ENCODE measurements at places on chromosomes 2 and 18.
A peak's percentile ranks its signal among the peaks of the same experiment; 100 is the strongest.

DNA sequence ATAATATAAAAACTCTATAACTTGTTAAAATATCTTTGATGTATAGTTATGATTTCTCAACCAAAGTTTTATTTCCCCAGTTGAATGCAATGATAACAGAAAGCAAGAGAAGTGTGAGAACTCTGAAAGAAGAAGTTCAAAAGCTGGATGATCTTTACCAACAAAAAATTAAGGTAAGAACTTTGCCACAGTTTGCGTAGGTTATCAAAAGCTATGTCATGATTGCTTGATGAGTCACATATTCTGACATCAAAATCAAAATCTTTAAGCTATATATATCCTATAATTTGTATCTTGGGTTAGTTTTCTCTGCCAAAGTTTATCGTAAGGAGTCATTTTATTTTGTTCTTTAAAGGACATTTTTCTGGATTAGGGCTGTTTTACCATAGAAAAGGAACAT is 35.0 kb downstream of the NDC80 start:
- DNase-seq, result no peak

DNA sequence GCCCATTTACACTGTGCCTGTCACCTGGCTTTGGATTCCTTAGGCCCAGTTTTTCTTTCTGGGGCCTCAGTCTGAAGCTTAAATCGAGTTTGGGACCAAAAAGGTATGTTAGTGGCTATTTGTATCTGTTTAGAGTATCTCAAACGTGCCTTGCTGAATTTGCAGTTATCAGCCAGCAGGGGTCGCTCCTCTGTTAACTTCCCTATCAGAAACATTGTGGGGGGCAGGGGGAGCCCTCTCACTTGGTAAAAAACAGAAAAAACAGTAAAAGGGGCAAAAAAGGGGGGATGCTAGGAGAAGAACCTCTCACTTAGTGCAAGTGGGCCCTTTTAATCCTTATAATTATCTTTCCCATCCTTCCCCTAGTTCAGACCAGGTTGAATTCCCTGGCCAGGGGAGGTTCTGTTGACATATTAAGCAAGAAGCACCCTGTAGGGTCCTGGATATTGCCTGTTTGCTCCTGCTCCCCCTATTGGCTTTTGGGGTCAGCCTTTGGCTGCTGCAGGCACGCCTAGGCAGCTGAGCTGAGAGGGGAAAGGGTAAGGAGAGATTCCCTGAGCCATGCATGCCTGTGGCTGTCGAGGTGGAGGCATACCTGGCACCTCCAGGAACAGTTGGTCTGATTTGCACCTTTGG is 8.8 kb upstream of the IFIH1 start:
- DNase-seq, result no peak

- no peak for DNase-seq
Measured at GRCh38 chr2:146239392-146240135, 1605.3 kb upstream of the ACVR2A start.

DNA sequence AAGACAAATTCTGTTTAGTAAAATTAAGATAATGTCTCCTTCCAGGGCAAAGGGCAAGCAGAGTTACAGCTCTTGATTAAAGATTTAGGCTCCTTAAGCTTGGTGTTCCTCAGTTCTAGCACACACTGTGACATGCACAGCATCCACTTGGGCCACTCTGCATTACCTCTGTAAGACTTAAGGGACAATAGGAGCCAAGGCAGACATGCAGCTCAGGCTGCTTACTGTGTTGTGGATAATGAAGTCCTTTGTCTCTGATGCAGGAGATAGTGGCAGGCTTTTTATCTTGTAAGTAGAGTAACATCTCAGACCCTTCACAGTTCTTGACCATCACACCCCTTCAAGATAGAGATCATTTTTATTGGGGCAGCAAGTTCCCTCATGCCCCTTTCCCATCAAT is 31.2 kb downstream of the RBM45 start:
- no peak for DNase-seq

GRCh38 chr2:220148471-220149248 is 521.2 kb downstream of the SLC4A3 start:
- DNase-seq, result no peak

DNA sequence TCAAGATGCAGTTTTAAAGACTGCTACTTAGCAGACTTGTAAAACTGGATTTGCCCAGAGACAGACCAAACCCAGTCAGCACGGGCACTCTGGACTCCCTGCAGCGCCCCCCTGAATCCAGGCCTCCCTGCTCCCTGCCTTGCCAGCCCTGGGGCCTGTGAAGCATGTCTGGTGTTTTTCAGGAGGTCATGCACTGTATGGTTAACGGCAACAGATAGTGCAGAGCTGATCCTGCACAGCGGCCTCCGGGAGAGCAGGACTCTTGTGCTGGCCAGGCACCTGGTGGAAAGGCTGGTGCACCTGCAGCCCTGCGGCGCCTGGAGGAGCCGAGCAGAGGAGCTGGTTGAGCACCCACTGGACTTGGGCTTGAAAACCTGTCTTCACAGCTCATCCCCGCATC is 30.4 kb downstream of the HDAC4 start:
- DNase-seq, result no peak

DNA sequence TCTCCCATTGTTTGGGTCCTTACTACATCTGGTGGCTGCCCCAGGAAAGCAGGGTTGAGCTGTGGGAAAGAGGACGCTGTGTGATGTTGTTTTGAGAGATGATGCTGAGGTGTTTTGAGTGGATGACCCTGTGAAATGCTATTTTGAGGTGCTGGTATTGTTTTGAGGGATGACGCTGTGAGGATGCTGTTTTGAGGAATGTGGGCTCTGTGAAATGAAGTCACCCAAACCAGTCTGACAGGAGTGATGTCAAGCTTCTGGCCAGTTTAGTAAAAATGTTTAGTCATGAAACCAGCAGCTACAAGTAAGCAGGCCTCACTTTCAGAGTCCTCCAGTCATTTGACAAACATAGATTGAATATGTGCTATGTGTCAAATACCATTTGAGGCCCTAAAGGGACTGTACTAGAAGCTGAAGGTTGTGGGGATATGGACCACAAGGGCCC is 16.1 kb upstream of the PUM2 start:
- no peak for DNase-seq

DNA sequence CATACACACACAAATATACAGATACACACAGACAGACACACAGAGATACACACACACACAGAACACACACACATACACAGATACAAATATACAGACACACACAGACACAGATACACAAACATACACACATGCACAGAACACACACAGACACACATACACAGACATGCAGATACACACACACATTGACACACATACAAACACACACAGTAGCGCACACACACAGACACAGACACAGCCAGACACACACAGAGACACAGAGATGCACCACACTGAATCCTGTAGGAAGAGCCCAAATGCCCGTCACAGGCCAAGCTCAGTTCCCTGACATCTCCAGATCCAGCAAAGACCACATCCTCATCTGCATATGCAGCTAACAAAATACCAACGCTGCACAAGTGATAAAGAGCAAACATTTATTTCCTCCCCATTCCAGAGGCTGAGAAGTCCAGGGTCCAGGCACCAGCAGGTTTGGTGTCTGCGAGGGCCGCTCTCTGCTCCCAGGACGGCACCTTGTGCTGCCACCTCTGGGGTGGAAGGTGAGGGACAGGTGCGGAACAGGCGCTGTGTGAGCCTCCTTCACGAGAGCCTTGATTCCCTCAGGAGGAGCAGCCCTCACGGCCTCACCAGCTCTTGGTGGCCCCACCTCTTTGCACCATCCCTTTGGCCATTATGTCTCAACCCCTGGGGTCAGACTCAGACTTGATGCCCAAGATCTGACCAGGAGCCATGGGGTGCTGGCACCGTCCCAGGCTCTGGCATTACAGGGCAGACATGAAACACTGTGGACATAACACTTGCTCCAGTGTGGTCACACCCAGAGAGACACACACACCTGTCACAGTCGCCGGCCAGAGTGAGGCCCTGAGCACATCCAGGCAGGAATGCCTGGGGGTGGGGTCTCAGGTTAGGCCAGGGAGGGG is 108.7 kb downstream of the NDUFA10 start:
- no peak for DNase-seq

GRCh38 chr2:191625016-191625415 is 52.9 kb upstream of the NABP1 start:
- DNase-seq, result peak; percentile 10

- DNase-seq, result no peak
Measured at GRCh38 chr18:66560094-66560493, 43.8 kb downstream of the CDH19 start.

DNA sequence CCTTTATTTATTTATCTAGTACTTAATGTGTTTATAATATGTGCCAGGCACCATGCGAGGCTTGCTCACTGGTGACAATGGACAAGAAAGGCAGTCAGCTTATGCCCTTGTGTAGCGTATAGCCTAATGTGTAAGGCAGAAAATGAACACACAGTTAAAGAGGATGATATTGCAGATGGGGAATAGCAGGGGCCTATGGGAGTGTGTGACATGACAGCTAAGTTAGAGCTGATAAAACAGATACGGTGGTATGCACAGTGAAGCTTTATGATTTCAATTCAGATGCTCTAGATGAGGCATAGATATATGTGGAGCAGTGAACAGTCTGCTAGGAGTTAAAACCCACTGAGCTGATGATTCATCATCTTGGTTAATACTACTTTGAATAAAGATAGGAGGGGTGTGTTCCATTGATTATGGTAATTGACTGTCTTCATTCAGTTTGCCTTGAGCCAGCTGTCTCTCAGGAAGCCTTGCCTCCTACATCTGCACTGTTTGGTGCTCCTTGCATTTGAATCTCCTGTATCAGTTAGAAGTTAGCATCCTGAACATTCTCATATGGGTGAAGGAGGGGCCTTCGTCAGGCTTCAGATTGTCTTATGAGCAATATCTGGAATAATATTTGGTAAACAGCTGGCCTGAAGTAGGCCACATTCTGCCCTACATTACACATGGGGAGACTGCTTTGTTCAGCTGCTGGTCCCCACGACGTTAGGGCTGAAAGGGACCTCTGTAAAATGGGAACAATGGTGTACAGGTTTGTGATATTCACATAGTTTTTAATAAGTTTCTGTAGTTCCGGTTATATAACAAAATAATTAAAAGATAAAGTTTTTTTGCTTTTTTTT is 13.2 kb downstream of the MAP4K4 start:
- DNase-seq, result no peak

- DNase-seq, result no peak
Measured at GRCh38 chr18:68817584-68817983, 19.7 kb downstream of the CCDC102B start.

DNA sequence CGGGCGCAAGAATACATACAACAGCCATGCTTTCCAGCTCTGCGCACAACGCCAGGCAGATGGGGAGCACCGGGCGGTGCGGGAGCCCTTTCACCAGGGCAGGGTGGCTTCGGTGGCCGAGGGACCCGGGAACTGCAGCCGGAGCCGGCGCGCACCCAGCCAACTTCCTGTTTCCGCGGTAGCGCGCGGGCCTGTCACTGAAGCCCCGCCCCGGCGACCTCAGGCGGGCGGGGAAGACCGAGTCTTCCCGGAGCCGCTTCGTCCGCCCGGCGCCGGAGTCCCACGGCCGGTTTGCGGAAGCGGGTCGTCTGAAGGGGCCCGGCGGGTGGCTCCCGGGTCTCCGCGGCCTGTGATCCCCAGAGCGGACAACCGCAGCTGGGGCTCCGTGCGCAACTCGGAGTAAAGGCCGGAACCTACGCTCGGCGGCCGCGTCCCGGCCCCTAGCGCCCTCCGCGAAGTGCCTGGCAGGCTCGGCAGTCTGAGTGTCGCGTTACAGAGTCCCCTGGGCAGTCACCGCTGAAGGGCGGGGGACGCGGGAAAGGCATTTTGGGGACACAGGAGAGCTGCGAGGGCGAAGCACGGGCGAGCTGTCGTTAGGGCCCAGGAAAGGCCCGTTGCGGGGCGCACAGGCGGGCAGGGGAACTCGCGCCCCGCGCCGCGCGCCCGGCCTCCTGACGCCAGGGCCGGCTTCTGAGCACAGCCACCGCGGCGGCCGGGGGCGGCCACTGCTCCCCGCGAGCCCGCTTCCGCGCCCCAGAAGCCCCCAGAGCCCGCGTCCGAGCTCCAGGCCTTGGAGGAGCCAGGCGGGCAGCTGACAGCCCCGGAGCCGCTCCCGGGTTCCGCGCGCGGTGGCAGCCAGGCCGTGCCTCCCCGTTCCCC is at the start of gene MPPE1:
MPPE1 (minus strand) TSS at position 136 of the 879 bp plus-strand sequence. CDS start 11,053 bp downstream, outside the sequence.
- peak; percentile 47 for DNase-seq

- no peak for DNase-seq
Measured at GRCh38 chr2:236677368-236677767, 107.7 kb downstream of the ACKR3 start.

GRCh38 chr2:239396881-239397681 is 3.7 kb downstream of the HDAC4 start:
- DNase-seq, result no peak

GRCh38 chr2:43214253-43214652 is 12.2 kb downstream of the ZFP36L2 start:
- DNase-seq, result no peak

GRCh38 chr18:24170360-24170759 is 31.5 kb downstream of the CABYR start:
- DNase-seq, result no peak

- no peak for DNase-seq
Measured at GRCh38 chr18:12598181-12598930, 59.6 kb downstream of the SPIRE1 start.

DNA sequence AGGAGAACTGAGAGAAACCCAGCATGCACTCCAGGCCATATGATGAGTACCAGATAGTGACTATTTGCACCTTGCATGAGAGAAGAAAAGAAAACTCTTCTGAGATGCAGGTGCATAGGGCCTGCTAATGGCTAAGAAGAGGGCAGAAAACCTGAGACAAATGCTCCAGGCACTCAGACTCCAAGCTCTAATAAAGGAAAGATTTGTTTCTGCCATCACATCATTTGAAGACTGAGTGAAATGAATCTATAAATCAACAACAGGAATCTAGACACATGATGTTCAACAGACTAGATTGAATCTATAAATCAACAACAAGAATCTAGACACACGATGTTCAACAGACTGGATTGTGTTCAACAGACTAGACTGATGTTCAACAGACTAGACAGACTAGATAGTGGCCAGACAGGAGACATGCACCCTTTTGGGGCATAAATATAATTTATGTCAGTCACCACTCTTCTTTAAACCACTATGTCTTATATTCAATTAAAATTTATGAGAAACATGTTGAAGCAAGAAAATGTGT is 482.7 kb upstream of the UBE2E3 start:
- DNase-seq, result no peak

GRCh38 chr2:119827866-119828507 is 68.3 kb downstream of the PTPN4 start:
- DNase-seq, result no peak

GRCh38 chr18:30971338-30971956 is 71.1 kb downstream of the DSC3 start:
- no peak for DNase-seq

GRCh38 chr18:24602201-24602600 is 141.8 kb downstream of the HRH4 start:
- DNase-seq, result no peak

Data from NCI-H2029 treated with DMSO at 0.1 percent for 48 hours (cell line).